ENCODE measurements at places on chromosomes 11 and 22. TPM values are rescaled to one million over a fixed set of nuclear protein-coding genes. Genes with fewer than 3 reads are reported as not detected.
A peak's percentile ranks its signal among the peaks of the same experiment; 100 is the strongest.

Gene CASP1
- 21.1 TPM for total RNA-seq

DNA sequence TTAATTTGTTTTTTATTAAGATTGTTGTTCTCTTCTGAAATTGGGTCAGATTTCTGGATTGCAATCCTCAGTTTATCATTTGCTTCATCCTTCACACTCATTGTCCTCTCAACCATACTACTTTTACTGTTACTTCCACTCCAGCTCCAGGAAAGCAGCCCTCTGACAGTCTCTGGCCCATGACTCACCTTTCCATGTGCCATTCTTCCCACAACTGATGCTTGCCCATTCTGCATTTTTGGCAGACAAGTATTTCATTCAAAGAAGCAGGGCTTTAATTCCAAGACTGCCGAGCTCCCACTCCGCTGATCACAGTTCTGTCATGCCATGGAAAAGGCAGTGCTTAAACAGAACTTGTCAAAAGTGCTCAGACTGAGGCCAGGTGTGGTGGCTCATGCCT lies 139.2 kb downstream of the WNT11 start:
- DNase-seq = no peak

- DNase-seq = no peak
Observed at GRCh38 chr11:69310934-69311766, 17.2 kb downstream of the MYEOV start.

Gene HTR3A
- total RNA-seq = not detected

Gene KREMEN1
- not detected for total RNA-seq

DNA sequence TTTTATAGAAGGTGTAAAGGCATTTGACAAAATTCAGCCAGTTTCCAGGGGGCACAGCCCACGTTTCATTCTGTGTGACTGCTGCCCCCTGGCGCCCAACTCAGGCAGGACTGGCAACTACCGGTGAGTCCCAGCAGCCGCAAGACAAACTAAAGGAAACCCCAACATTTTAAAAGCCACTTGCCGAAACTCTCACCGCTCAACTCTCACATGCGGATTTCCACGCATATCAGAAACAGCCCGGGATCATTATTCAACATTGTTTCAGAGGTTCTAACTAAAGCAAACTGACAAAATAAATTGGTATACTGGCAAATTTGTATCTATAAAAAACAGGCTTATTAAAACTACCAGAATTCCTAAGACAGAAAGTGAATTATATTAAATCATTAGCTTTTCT lies 48.2 kb downstream of the MORC2 start:
- peak; percentile 69 for DNase-seq

GRCh38 chr11:69378303-69379141 lies 84.6 kb downstream of the MYEOV start:
- DNase-seq = no peak

GRCh38 chr11:1557051-1557884 lies 14.8 kb downstream of the DUSP8 start:
- no peak for DNase-seq

- DNase-seq = no peak
Observed at GRCh38 chr11:12631651-12632050, 42.6 kb upstream of the TEAD1 start.

Gene OR8K1
- total RNA-seq = not detected

DNA sequence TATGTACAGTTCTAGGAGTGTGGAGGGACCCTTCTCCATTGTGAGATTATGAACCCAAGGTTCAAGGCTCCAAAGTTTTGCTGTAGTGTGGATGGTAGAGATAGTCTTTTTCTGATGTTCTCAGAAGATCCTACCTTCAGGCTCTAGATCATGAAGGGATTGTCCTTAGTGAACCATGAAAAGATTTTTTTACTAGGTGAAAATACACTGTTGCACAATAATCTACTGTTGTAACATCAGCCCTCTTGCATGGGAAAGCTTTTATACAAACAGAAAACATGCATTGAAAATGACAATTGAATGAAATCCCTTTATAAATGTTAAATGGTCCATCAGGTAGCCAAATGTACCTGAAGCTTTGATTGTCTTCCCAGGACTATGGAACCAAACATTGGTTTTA lies 177.8 kb downstream of the FAM76B start:
- no peak for DNase-seq

- DNase-seq = no peak
Observed at GRCh38 chr11:128552783-128553661, 34.3 kb downstream of the ETS1 start.

GRCh38 chr22:19663821-19664355 lies 50.4 kb upstream of the SEPTIN5 start:
- no peak for DNase-seq

- DNase-seq = no peak
Observed at GRCh38 chr11:95568281-95568680, 221.3 kb downstream of the FAM76B start.

DNA sequence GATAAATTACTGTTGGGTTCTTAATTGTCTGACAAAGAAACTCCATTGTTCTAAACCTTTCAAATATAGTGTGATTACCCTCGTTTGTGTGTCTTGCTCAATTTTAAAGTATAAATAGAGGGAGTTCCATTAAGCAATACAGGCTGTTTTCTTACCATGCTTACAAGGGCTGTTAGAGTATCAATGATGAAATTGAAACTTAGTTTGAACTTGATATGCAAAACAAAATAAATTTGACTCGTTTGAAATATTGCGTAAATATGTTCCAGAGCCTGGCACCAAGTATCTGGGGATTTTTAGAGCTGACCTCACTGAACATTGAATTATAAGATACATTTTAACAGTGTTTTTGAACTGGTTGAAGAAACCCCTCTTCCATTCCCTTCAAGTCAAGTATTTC lies 31.7 kb downstream of the TEAD1 start:
- no peak for DNase-seq

Gene C11orf65
- total RNA-seq = 0.64 TPM

DNA sequence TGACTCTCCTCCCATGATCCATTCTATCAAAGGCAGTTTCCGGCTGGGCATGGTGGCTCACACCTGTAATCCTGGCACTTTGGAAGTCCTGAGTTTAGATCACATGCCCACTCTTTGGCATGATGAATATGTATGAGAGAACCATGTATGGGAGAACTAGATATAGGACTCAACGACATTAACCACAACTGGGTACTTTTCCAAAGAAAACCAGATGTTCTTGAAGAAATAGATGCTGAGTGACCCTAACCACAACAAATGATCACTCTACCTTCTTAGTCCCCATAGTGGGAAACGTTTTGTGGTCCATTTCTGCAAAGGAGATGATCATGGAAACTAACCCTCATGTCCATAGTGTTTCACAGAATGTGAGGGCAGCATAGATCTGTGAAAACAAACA lies 13.6 kb downstream of the FJX1 start:
- no peak for DNase-seq

Gene VSTM5
- total RNA-seq = not detected

DNA sequence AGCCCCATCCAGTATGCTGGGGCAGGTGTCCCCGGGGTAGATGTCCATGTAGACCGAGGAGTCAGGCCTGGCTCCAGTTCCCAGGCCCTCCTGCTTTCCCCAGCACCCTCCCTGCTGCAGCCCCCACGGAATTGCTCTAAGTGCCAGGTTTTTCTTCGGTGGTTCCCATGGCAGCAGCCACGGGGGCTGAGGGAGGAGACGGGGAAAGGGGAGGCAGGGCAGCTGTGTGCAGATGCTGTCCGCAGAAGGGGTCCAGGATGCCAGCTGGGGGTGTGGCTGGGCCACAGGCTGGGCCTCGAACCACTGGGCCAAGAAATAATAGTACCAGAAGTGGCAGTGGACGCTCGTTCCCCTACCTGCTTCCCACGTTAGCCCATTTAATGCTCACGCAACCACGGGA lies 25.0 kb downstream of the SHISAL1 start:
- no peak for DNase-seq

- no peak for DNase-seq
Observed at GRCh38 chr11:10303558-10304363, 1.1 kb upstream of the ADM start.

DNA sequence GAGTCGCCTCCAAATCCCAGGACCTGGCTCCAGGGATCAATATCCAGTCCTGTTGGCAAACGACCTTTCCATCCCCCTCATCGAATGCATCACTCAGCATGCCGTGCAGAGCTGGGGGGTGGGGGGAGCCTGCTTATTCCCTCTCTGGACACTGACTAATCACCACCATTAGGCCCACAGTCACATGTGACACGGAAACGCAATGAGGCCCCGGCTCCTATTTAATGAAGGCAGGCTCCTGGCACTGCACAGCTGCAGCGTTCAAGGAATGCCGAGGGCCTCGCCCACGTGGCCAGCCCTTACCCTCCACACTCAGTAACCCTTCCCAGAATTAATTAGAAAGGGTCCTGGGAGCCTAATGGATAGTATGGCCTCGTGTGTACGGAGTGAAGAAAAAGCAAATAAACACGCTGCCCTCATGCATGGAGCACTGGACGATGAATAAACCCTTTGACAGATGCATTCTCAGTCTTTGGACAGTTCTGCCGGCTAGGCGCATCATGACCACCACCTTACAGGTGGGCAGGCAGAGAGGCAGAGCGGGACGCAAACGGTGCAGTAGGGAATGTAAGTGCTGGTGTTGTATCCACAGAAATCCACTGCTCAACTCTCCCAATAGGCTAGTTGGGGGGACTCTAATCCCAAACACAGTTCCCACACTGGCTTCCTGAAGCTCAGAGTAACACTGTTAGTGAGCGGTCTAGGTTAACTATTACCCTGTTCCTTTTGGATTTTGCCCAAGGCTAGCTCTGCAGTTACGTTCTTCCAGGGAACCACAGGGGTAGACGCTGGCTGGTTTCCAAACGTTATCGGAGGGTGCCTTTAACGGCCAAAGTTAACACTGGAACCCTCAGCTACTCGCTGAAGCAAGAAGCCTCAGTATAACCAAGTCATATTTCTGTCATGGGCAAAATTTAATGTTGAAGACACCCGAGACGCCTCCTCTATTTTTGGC lies 490.1 kb downstream of the OPCML start:
- DNase-seq = no peak

GRCh38 chr11:78266451-78266850 lies 77.7 kb downstream of the USP35 start:
- no peak for DNase-seq

DNA sequence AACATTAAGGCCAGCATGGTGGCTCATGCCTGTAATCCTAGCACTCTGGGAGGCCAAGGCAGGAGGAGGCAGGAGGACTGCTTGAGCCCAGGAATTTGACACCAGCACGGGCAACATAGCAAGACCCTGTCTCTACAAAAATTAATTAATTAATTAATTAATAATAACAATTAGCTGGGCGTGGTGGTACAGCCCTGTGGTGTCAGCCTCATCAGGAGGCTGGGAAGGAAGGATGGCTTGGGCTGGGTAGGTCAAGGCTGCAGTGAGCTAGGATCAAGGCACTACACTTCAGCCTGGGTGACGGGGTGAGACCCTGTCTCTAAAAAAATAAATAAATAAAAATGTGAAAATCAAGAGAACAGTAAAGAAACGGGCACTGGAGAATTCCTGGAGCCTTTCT lies 1.4 kb downstream of the ARFGAP3 start:
- no peak for DNase-seq

- DNase-seq = no peak
Observed at GRCh38 chr22:35782504-35782903, 64.8 kb downstream of the APOL5 start.

GRCh38 chr22:43152003-43152356 lies 621 bp downstream of the TSPO start:
- DNase-seq = no peak

DNA sequence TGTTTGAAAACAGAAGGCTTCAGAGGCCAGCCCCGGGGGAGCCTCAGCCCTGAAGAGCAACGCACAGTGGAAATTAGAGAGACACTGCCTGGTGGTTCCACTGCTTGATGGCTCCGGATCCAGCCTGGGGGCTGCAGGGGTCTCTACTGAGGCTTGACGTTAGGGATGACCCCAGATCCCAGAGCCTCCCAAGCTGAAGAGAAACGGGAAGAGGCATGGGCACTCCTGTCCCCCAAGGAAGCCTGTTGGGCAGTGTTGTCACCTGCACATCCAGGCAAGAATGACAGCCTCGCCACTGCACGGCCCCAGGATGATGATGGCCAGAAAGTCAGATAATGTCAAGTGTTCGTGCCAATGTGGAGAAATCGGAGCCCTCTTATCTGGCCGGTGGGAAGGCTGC lies 56.8 kb upstream of the FGF3 start:
- no peak for DNase-seq

DNA sequence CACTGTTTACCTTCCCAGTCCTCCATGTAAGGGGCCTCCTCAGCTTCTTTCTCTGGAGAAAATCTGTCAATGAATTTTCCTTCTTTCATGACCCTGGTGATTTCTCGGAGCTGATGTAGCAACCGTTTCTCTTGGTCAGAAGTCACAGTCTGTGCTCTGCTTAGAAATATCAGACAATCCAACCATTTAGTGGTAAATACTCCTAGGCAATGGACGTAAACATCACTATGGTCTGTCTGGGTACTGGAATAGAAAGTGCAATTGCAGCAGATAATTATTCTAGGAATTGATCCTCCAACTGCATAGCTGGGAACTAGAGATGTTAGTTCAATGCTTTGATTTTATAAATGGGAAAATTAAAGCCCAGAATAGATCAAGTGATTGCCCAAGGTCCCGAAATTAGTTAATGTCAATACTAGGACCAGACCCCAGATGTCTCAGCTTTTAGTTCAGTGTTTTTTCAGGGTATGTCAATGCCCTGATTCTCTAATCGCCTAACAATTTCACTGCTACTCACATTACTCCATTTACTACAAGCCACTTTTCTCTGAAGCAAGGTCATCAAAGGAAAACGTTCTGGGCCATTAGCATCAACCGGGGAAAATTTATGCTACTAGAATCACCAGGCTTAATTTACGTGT lies 42.1 kb downstream of the RIC3 start:
- no peak for DNase-seq

- DNase-seq = no peak
Observed at GRCh38 chr11:48051217-48051830, 71.0 kb downstream of the PTPRJ start.

DNA sequence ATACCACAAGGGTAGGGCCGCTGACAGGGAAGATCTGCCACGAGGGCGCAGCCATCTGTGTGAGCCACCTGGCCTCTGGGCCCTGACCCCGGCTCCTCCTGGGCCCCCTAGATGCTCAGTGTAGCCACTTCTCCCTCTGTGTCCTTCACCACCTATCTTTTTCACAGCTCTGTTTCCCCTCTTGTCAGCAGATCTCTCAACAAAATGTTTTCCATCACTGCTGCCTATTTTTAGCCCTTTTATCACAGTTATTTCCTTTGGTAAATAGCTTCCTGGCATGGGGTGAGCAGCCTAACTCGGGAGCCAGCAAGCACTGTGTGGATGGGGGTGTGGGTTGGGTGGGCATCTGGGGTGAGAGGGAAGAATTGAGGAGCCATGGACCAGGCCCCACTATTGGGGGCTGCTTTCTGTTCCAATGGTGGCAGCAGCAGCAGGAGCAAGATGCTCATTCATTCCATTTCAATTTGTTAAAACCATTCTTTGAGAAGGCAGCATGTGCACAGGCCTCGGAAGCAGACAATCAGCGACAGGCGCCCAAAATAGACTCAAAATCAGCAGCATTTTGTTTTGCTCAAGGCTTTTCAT lies 135.2 kb upstream of the NAV2 start:
- no peak for DNase-seq

Gene SMC1B
- total RNA-seq = 0.44 TPM

Gene DMC1
- total RNA-seq = 11.2 TPM

Data from activated T-helper 1 cell treated with anti-CD3 and anti-CD28 coated beads, Interleukin-12 subunit alpha, Interleukin-12 subunit beta, Interleukin-2, Interleukin-4 antibody, amounts not matched to agents 30 ng/mL and 10 ng/mL and 1 ng/mL, durations not matched to agents 14 hours and 24 hours and 36 hours (primary cell).